ENCODE measurements at places on chromosomes 12 and 14.

DNA sequence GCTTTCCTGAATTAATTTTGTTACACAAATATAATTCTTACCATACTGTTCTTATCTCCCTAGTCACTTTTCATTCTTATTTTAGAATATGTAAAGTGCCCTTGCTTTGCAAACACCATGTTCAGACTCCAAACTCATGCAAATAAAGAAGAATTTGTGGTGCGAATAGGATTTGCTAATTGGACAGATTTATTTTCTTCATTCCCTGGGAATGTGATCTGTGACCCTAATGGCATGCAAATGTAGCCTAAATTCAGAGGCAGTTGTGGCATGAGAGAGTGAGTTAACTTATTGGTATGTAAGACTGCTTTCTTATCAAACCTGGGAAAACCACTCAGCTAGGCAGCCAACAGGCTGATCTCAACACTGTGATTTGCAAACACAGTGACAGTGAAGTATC, 10.0 kb downstream of the CAPZA3 start:
- DNase-seq: no peak

- no peak for DNase-seq
Measured at GRCh38 chr12:104615048-104615561, 158.4 kb downstream of the CHST11 start.

GRCh38 chr12:26195641-26196420, 458 bp downstream of the SSPN start:
- no peak for DNase-seq

GRCh38 chr12:4356041-4356327, 23.5 kb downstream of the FGF23 start:
- DNase-seq: peak; percentile 24

DNA sequence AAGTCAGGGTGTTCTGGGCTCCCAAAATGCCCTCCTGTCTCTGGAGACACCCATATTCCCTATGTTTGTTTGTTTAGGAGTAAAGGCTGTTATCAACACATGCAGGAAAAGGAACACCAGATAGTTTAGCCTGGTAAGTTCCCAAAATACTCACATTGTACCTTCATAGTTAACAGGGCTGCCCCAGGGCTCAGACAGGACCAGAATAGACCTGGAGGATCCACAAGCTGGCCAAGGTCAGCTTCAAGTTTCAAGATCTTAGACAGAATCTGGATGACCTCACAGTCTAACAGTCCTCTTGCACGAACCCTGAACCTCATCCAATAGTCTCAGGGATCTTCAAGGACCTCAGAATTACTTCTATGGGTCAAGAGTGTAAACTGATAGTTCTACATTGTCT, 18.1 kb upstream of the HSP90B1 start:
- DNase-seq: no peak

DNA sequence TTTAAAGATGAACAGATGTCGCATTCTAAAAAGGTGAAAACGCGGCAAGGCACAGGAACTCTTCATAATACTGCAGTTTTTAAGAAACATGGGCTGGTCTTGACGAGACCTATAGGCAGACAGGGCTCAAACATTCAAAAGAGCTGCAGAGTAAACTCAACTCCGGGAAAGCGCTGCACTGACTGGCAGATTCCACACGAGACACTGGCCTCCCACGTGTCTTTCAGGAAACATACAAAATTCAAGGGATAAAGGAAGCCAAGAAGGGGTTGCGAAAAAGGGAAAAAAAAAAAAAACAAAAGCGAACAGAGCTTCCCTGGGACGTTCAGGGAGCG, 614 bp upstream of the ARF6 start:
- no peak for DNase-seq

GRCh38 chr12:53190108-53190729, 9.5 kb upstream of the CSAD start:
- DNase-seq: peak; percentile 34

- no peak for DNase-seq
Measured at GRCh38 chr12:10654003-10654402, 19.8 kb downstream of the STYK1 start.

DNA sequence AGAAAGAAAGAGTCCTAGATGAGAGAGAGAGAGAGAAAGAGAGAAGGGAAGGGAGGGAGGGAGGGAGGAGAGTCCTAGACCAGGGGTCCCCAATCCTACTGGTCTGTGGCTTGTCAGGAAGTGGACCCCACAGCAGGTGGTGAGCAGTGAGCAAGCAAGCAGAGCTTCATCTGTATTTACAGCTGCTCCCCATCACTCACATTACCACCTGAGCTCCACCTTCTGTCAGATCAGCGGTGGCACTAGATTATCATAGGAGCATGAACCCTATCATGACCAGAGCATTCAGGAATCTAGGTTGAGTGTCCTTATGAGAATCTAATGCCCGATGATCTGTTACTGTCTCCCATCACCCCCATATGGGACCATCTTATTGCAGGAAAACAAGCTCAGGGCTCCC, 39.2 kb upstream of the AMN1 start:
- no peak for DNase-seq

- no peak for DNase-seq
Measured at GRCh38 chr12:20493934-20494333, 125.6 kb downstream of the PDE3A start.

GRCh38 chr14:75231320-75231719, 47.3 kb upstream of the FOS start:
- DNase-seq: no peak

GRCh38 chr12:99522456-99522855, 125.1 kb upstream of the GARIN6 start:
- no peak for DNase-seq

- no peak for DNase-seq
Measured at GRCh38 chr14:32414808-32415255, 85.7 kb downstream of the AKAP6 start.

- DNase-seq: no peak
Measured at GRCh38 chr14:74566174-74567141, 45.6 kb downstream of the LTBP2 start.

GRCh38 chr12:39620659-39621658, 1.4 kb upstream of the ABCD2 start:
- no peak for DNase-seq

DNA sequence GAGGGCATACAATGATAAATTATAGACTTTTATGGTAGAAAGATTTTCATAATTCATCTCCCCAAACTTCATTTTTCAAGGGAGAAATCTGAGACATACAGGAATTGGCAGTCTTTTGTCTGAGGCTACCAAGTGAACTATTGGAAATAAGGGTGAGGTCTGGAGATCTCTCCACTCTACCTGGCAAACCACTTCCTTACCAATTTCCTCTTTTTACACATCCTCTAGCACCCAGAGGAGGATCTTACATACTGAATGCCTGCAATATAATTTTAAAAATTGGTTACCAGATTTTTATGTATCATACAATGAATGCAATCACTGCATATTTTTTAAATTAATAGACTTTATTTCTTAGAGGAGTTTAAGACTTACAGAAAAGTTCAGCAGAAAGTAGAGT, 6.6 kb downstream of the PDE6H start:
- no peak for DNase-seq

GRCh38 chr14:79378020-79378419, 833.3 kb downstream of the DIO2 start:
- DNase-seq: no peak

DNA sequence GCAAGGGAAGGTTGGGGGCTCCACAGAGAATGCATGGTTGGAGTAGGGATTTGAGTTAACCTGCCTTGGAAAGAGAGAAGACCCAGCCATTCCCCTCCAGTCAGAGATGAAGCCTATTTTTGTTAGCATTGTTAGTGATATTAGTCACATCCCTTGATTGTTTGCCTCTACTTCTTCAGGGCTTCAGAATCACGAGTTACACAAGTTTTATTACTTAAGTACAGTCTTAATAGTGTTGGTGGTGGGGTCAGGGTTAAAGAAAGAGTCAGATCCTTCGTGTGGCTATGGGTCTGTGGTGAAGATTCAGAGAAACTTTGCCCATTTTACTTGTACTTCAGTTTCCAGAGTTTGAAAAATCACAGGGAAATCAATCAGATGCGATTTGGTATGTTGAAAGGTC, 363.1 kb downstream of the LRIG3 start:
- no peak for DNase-seq

GRCh38 chr12:94038605-94039004, 109.8 kb upstream of the PLXNC1 start:
- no peak for DNase-seq

DNA sequence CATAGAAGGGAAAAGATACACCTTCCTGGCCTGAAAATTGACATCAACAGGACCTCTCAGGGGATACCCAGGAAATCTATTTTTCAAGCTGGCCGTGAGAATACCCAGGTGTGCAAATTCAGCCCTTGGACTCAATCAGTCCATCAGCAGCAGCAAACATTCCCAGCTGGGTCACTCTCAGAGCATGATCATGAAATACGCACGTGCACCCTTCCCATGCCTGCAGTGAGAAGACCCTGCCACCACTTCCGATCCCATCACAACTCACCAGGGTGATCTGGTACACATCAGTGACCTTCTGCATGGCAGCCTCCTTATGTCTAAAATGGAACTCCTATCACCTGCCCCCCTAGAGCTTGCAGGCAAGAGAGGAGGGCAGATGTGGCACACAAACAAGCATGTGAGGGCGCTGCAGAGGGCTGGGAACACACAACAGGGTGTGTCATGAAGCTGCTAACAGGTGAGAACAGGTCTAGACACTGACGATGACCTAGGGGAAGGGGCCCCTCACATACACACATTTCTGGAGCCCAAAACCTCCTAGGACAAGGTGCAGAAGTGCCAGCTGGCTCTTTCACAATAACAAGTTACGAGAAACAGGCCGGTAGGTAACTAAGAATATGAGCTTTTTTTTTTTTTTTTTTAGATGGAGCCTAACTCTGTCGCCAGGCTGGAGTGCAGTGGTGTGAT, 37.8 kb upstream of the TC2N start:
- DNase-seq: no peak

GRCh38 chr12:63294327-63294632, 143.3 kb upstream of the AVPR1A start:
- DNase-seq: no peak

DNA sequence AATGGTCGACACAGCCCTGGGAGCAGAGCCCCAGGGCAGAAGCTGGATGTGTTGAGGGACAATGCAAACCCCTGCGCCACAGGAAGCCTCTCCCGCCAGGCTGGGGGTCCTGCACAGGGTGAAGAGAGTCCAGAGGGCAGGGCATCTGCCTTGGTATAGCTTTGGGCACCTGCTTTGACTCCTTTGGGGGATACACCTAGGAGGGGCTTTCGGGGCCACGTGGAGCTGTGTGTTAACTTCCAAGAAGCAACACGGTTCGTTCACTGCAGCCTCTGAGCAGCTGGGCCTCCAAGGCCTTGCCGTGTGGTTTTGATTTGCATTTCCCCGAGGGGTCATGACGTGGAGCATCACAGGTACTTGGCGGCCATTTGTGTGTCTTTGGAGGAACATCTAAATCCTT, 5.8 kb upstream of the PUS1 start:
- no peak for DNase-seq

DNA sequence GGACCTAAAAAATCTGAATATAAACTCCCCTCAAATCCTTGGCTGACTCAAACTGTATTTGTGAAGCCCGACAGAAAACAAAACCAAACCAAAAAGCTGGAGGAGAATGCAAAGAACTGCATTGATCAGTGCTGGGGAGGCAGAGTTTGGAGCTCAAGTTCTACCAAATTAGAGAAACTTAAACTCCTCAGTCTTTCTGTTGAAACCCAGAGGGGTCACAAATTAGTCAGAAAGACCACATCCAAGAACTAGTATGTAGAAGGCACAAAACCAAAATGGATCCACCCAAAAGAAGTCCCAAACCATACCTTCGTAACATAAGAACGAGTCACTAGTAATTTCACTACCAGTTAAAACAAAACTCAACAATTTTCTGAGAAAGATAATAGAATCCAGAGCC, 15.3 kb upstream of the PRKAB1 start:
- no peak for DNase-seq

- DNase-seq: no peak
Measured at GRCh38 chr14:72408020-72408419, 475.8 kb downstream of the RGS6 start.

- DNase-seq: no peak
Measured at GRCh38 chr14:59816941-59817340, 53.6 kb downstream of the RTN1 start.

- DNase-seq: no peak
Measured at GRCh38 chr14:59463787-59464485, 1.2 kb downstream of the GPR135 start.

DNA sequence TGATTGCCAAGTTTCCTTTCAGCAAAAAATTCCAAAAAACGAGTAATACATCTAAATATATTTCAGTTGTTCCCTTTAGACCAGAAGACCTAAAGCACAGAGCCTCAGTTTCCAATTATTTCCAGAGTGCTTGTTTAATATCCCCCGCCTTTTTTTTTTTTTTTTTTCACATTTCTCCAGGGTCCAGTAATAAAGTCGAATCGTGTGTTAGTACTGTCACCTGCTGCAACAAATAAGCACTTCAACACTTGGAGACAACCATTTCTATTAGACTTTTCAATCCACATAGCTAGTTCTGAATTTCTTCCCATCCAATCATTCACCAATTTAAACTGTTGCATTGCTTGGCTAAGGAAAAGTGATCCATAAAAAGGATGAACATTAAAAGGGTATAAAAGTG, 13.6 kb downstream of the PDE6H start:
- no peak for DNase-seq

GRCh38 chr12:32125455-32126084, 18.9 kb downstream of the BICD1 start:
- DNase-seq: no peak

GRCh38 chr14:55238019-55238680, 33.1 kb upstream of the FBXO34 start:
- DNase-seq: no peak

- DNase-seq: no peak
Measured at GRCh38 chr12:49055978-49056754, 4.4 kb downstream of the KMT2D start.

- DNase-seq: no peak
Measured at GRCh38 chr14:33524244-33524643, 426.6 kb downstream of the EGLN3 start.

DNA sequence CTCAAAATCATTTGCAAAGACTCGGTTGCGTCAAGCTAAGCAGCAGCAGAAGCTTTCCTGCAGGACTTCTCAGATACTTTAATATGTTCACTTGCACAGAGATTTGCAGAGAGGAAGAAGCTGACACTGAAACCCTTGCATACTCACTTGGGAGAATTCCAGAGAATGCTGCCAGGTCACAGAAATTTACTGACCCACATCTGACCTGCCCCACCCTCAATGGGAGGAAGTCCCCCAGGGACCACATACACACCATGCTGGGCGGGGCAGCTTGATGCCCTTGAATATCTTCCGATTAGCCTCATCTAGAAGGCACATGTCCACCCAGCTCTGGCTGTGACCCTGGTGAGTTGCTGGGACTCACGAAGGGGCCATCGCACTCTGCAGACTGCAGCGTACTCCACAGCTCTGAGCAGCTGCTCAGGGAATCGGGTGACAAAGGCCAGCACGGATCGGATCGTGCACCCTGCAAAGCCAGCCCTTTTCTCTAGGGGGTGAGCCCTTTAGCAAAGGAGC, 83.2 kb downstream of the ITPK1 start:
- no peak for DNase-seq

- DNase-seq: no peak
Measured at GRCh38 chr12:26274441-26275312, 79.3 kb downstream of the SSPN start.

Data from stimulated activated CD4-positive, alpha-beta T cell treated with anti-CD3 and anti-CD28 coated beads, Interleukin-15, amount 100 ng/mL, for 1 hour (primary cell).